ENCODE measurements at places on chromosomes 4 and X.
A peak's percentile ranks its signal among the peaks of the same experiment; 100 is the strongest.

DNA sequence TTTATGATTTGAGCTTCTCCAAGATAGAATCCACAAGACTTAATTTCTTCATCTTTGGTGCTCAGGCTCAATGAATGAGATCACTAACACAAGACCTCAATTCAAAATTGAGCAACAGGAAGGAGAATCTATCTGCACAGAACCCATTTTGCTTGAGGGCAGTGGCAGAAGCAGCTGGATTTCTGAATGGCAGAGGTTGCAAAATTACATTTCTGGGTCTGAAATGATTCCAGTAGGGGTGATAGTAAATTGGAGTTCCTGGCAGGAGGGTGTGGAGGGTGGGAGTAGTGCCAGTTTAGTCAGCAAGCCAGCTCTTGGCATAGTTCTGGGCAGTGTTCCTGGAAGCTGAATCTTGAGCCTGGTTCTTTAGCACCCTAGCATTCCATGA, 281.1 kb downstream of the SLC7A11 start:
- no peak for DNase-seq

GRCh38 chr4:3168029-3168428, 80.9 kb upstream of the MSANTD1 start:
- DNase-seq, result no peak

DNA sequence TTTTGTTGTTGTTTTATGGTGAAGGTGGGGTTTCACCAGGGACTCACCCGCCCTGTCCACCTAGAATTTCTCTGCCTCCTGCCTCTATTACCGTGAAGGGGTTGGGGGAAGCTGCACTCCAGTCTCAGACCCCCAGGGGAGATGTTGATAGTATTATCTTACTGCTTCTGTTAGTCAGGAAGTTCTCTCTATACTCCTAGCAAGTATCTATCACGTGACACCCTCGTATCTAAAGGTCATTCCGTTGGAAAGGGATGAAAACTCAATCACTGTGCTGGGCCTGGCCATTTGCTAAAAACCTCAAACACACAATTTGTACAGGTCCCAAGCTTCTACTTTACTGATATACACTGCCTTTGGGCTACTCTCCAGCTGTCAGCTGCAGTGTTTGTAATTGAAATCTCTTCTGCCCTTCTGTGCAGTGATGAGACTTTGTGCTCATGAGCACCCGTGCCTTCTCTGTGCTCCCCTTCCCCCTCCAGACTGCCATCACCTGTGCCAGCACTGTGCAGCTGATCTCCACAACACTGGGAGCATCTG, 188.5 kb upstream of the ANXA3 start:
- no peak for DNase-seq

GRCh38 chr4:98248934-98249333, 12.2 kb upstream of the RAP1GDS1 start:
- DNase-seq, result no peak

- DNase-seq, result no peak
Observed at GRCh38 chr4:88106205-88106604, 52.2 kb downstream of the ABCG2 start.

- DNase-seq, result peak; percentile 6
Observed at GRCh38 chr4:88672987-88673386, 24.6 kb downstream of the NAP1L5 start.

DNA sequence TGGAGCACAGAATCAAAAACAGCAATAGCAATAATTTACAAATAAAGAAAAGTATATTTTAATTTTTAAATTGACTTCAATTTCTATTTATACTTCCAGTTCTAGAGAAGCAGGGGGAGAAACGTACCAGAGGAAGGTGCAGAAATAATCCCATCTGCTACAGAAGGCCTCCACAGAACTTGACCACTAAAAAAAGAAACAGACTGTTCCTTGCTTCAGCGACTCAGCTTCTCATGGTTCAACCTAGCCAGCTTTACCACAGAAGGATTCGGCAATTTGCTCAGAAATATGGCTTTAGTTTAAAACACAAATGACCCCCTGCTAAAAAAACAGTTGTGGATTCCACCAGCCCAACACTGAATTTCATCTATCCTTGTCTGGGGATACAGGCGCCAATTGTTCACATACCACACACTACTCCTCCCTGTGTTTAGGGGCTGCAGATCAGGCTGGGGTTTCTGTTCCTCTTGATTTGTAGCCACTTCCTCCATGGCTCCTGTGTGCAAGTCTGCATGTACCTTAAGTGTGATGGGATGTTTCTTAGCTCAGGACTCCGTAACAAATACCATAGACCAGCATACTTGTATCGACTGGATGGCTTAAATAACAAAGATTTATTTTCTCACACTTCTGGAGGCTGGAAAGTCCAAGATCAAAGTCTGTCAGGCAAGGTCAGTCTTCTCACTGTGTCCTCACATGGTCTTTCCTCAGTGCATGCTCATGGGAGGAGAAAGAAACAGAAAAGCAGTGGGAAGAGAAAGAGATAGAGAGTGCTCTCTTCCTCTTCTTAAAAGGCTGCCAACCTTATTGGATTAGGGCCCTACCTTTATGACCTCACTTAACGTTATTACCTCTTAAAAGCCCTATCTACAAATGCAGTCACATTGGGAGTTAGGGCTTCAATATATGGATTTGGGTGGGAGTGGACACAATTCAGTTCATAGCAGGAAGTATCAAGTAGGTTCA, 79.1 kb downstream of the AMOT start:
- DNase-seq, result no peak

- DNase-seq, result no peak
Observed at GRCh38 chr4:185304541-185304940, 91.2 kb downstream of the LRP2BP start.

DNA sequence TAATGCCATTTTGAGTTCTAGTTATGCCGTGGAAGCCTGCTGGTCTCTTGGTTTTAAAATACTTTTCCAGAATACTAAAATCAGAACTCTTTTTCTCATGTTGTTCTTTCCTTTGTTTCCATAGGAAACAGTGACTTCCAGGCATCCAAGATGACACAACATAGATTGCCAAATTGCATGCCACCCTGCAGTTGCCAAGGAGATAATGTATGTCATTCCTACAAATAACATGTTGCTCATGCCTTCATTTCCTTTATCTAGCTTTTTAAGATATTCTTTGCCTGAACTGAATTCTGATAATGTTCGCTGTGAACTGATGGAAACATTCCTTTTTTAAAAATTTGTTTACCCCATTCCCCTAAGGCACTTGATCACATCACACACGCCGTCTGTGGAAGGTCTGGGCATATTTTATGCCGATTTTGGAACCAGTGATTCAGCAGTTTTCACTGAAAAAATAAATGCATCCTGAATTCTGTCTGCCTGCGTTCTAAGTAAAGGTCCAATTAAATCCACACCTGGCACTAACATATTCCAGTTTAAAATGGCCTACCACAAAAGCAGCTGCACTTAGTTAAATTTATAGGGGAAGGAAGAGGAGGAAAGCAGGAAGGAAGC, 38.0 kb upstream of the COX7B2 start:
- no peak for DNase-seq

- DNase-seq, result no peak
Observed at GRCh38 chrX:153966283-153966688, 5.3 kb downstream of the HCFC1 start.

DNA sequence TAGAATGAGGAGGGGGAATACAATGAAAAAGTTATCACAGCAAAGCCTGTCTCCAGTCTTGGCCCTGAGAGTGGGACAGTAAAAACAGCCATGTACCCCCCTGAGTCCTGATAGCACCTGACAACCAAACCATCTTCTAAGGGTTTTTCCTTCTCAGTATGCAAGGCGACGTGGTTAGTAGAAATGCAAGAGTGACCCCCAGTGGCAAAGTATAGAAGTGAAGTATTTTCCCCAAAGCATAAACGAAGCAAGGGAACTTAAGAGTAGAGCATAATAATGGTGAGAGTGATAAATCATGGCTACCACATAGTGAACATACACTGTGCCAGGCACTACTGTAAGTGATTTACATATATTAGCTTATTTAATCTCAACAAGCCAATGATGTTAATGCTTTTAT, 52.8 kb downstream of the FAM47C start:
- DNase-seq, result no peak

- DNase-seq, result no peak
Observed at GRCh38 chrX:2550328-2551020, 49.7 kb upstream of the DHRSX start.

GRCh38 chr4:114251020-114251419, 271.6 kb upstream of the ARSJ start:
- DNase-seq, result no peak

GRCh38 chr4:45554423-45554822, 569.4 kb downstream of the GABRG1 start:
- DNase-seq, result no peak

DNA sequence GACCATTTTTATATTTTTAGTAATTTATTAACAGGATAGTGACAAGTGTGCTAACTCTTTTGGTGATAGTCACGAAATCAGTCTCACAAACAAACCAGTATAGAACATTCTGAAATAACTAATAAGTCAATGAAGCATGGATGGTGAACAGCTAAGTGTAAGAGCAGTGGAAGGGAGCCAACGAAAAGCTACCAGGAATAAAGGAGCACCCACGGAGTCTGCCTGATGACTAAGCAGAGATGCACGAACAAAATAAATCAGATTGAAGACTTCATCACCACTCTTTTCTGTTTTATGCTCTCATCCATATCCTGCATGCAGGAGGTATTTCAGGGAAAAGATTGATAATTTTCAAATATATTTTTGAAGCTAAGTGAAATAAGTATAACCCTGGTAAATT, 891.1 kb upstream of the HS3ST1 start:
- DNase-seq, result no peak

DNA sequence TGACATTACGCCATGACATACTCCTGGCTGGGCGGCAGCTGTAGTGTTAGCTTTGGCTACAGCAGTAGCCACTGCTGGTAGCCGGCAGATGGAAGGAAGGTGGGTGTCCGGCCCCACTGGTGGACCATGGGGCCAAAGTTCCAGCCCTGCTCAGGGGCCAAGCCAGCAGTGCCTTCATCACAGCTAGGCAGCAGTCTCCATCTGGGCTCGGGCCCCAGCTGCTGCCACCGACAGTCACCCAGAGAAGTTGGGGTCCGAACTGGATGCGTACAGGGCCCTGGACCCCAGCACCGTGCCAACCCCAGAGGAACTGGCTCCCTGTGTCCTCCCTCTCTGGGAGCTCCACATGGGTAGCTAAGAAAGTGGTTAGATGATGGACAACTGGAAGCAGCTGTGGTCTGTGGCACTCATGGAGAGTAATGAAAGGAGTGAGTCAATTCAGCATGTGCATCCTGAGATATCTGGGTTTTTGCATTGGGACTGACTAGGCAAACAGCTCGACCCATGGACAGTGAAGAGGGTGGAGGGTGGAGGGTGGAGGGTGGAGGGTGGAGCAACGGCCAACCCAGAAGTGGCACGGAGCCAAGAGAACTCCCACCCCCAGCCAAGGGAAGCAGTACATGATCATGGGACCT, 366.6 kb upstream of the GRIA3 start:
- DNase-seq, result no peak

- DNase-seq, result peak; percentile 65
Observed at GRCh38 chrX:39854772-39855747, 242.7 kb downstream of the BCOR start.

DNA sequence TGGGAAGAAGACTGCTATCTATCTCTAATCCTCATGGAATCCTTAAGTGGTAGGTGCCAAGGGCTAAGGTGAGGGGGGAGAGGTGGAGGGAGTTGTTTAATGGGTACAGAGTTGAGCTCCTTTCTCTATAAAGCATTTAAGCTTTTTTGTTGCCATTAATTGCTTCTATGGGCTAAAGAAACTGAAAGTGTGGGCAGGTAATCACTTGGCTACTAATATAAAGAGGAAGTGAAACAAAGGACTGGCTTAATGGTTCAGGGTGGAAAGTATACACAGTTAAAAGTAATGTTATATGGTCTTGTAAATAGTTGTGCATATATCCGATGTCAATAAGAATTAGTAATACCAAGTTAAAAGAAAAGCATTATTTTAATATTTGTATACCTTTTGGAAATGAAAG, 83.9 kb downstream of the POLA1 start:
- no peak for DNase-seq

DNA sequence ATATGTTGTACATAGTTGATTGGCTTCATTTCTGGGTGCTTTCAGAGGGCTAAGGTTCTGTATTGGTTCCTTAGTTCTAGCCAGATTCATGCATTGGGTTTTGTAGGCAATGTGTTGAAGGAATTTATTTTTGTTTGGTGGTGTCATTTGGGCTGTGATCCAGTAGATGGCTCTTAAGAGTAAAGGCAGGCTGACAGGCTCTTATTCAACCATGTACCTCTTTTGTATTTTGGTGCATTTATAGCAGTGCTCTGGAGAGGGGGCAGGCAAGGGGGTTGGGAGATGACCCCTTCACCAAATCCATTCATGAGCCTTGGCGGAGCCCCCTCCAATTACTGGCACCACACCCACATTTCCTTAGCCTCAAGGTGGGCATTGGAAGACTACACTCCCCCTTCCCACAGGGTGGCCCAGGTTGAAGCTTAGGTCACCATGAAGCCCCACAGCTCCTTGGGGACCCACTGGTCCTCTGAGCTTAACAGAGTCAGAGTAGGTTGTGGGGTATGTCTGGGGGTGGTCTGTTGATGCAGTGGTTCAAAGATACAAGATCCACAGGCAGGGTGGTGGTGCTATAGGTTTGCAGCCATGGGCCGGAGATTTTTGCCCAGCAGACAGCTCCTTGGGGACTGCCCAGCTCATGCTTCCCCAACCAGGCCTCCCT, 143.0 kb upstream of the GNPDA2 start:
- no peak for DNase-seq

GRCh38 chr4:70808151-70808550, 31.5 kb downstream of the GRSF1 start:
- DNase-seq, result no peak

- no peak for DNase-seq
Observed at GRCh38 chr4:99435154-99435553, at the start of gene ADH7. TSS of gene ADH7 (minus strand) at chr4:99435342. CDS start at chr4:99435233, 109 bp downstream.

DNA sequence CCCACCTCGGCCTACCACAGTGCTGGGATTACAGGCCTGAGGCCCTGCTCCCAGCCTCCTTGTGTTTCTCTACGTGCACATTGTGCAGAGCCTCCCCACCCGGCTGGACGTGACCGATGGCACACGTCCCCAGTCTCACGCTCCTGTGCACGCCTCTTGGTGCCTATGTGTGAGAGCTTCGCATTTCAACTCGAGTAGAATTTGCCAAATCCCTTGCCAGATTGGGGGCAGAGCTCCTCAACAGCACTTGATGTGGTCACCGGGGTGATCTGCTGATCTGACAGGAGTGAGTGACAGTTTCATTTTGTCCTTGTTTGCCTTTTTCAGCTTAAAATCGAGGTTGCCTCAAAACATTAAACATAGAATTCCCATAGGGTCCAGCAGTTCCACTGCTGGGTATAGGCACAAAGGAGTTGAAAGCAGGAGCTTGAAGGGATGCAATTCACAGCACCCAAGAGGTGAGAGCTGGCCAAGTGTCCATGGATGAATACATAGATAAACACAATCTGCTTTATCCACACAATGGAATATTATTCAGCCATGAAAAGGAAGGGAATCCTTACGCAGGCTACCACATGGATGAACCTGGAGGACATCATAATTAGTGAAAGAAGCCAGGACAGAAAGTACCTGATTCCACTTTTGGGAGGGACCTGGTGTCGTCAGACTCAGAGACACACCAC, 17.6 kb downstream of the TMEM187 start:
- DNase-seq, result no peak

- no peak for DNase-seq
Observed at GRCh38 chr4:128727658-128728057, 81.8 kb upstream of the JADE1 start.

GRCh38 chr4:155336242-155336641, 40.5 kb downstream of the MAP9 start:
- DNase-seq, result no peak
